CD4-positive, alpha-beta T cell (primary cell): ENCODE measurements at places on chromosomes 7 and 10. TPM values are rescaled to one million over a fixed set of nuclear protein-coding genes. Genes with fewer than 3 reads are reported as not detected.

DNA sequence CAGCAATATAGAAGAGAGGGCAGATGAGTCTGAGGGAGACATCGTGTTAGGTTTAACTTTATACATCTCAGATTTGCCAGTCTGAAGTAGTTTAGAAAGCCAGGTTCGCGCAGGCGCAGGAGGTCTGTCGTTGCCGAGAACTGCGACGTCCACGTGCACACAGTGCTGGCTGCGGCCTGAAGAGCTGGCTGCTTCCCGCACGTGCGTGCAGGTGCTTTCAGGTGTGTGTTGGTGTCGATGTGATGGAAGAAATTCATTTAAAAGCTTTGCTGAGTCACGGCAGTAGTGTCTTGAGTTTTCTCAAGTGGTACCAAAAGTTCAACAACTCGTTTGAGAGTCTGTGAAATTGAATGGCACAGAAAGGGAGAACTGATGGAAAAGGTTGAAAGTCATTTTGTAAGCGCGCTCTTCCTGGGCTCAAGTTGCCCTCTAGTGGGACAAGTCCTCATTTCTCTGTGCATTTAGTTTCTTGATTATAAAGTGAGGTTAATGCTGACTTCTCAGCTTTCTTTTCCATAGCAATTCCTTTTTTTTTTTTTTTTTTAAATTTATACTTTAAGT is 18.6 kb downstream of the WDR37 start:
- H3K4me3 ChIP-seq = no peak overlapping the region
- no peaks in the 10 kb centered on the region for H3K27me3 ChIP-seq
- peaks cover 5% of the 10 kb centered on the region for H3K4me1 ChIP-seq
- no peak overlapping the region for H3K27ac ChIP-seq

The FAM131B gene
- total RNA-seq = 0.14 TPM

GRCh38 chr7:628826-629225 is 97.7 kb upstream of the DNAAF5 start:
- H3K27me3 ChIP-seq = no peaks in the 10 kb centered on the region
- H3K4me1 ChIP-seq = no peaks in the 10 kb centered on the region
- no peak overlapping the region for H3K4me3 ChIP-seq
- DNase-seq = no peak
- no peaks in the 10 kb centered on the region for H3K36me3 ChIP-seq

- no peaks in the 10 kb centered on the region for H3K4me1 ChIP-seq
- no peak for DNase-seq
These were observed 228.1 kb downstream of the FZD1 start for GRCh38 chr7:91492317-91492716.

The TACR2 gene
- total RNA-seq = not detected

GRCh38 chr7:49845626-49846025 is 72.2 kb downstream of the VWC2 start:
- no peaks in the 10 kb centered on the region for H3K4me1 ChIP-seq
- no peaks in the 10 kb centered on the region for H3K27me3 ChIP-seq
- no peak overlapping the region for H3K27ac ChIP-seq
- no peak overlapping the region for H3K4me3 ChIP-seq
